SHP77 treated with DMSO at 0.1 percent for 48 hours (cell line): ENCODE measurements at places on chromosomes 12 and 14.

GRCh38 chr14:36512585-36513003, 7.4 kb downstream of the NKX2-1 start:
- no peak for DNase-seq

- no peak for DNase-seq
Observed at GRCh38 chr12:1731019-1731687, 40.3 kb downstream of the ADIPOR2 start.

- DNase-seq = no peak
Observed at GRCh38 chr12:119375075-119375882, 40.8 kb downstream of the CCDC60 start.

- DNase-seq = no peak
Observed at GRCh38 chr12:102503056-102503681, 22.8 kb upstream of the IGF1 start.

DNA sequence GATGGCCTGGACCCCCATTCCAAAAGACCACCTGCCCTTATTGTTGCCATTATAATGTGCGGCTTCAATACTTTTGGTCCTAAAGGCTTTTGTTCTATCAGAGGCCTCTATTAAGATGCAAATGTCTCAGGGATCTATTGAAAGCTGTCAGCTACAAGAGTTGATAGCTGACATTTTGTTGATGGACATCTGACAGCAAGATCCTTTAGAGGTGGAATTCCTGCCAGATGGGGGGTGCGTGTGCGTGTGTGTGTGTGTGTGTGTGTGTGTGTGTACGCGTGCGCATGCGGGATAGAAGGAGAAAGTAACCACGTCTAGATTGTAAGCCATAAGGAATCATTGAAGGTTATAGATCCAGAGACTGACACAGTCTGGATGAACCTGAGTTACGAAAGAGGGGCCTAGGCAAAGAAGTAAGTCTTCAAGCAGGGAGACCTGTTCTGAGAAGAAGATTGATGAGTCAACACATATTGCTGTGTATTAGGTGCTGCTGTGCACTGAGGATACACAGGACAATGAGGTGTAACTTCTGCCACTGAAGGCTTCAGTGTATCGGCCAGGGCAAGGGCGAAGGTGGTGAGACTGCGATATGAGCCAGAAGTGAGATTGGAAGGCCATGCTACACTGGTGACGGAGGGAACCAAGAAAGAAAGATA, 89.2 kb downstream of the PRMT8 start:
- no peak for DNase-seq
